ENCODE measurements at places on chromosomes 6 and 20.

DNA sequence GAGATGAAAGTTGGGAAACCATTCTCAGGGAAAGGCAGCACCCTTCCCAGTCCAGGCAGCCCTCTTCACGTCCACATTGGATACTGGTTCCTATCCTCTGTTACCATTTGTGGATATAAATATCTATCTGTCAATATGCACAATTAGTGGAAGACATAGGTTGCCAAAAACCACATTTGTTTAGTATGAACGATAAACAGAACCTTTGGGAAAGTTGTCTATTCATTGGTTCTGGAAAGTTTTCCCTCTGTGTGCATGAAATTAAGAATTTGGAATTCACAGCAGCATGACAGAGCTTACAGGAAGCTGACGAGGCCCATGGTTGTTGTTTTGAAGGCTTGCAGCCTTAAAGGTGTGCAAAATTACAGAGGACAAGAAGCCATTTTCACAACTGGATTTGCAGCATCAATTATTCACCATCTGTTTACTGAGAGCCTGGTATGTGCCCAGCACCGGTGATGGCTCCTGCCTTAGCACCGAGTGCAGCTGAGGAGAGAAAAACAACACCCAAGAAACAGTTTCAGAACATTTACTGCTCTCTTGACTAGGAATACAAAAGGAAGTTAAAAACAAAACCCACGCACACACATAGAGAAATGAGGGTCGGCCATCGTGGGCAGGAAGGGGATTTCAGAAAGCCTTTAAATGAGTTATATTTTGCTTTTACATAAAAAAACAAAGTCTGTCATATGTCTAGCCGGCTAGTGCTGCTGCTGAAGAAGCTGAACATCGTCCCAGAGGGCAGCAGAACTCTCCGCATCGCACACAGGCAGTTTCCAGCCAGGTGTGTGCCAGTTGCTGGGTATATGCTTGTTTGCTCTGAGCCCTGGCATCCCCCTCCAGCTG is 319.6 kb downstream of the FARS2 start:
- DNase-seq, result no peak

GRCh38 chr6:154606457-154606856 is 96.0 kb upstream of the CNKSR3 start:
- DNase-seq, result no peak

DNA sequence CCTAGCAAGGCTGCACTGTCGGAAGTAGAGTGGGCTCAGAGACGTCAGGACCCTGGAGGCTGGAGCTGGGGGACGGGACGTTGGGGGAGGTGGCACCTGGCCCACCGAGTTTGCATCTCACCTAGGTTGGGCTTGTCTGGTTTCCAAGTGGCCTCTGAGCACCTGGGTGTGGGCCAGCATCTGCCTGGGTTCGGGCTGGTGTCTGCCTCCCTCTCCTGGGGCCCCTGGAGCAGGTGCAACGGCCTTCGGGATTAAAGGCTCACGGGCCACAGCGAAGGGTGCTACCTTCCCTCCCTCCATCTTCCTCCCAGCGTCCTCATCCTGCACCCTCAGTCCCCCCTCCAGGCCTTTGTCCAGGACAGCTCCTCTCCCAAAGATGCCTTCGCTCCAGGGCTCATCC is 6.0 kb downstream of the HRH3 start:
- no peak for DNase-seq

DNA sequence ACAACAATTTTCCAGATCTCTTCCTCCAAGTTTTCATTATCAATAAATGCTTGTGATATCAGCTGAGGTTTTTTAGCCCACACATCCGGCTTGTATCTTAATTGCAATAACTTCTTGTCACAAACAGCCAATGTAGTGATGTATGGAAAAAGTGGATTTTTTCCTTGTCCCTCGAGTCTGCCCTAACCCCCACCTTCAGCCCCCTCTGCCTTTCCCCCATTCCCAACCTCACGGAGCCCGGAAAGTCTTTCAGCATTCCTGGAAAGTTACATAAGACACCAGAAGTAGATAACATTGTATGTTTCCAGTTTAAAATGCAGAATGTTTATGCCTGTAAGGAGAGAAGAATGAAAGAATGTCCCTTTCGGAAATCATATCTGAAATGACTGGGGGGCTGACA is 179.2 kb upstream of the PHACTR1 start:
- DNase-seq, result no peak

- DNase-seq, result no peak
These were observed 3.3 kb downstream of the MAPRE1 start for GRCh38 chr20:32823078-32823477.

DNA sequence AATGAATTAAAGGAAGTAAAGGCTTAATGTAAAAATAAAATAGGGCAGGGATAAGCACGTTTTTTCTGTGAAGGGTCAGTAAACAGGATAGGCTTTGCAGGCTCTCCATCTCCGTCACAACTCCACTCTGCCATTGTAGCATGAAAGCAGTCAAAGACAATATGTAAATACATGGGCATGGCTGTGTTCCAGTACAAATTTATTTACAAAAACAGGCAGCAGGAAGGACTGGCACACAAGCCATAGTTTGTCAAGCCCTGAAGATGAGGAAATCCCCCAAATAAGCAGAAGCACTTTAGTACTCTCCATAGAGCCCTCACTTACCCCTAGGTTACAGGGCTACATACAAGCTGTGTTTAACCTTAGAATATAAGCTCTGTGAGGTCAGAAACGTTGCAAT is 8.9 kb upstream of the FBXO9 start:
- DNase-seq, result no peak

DNA sequence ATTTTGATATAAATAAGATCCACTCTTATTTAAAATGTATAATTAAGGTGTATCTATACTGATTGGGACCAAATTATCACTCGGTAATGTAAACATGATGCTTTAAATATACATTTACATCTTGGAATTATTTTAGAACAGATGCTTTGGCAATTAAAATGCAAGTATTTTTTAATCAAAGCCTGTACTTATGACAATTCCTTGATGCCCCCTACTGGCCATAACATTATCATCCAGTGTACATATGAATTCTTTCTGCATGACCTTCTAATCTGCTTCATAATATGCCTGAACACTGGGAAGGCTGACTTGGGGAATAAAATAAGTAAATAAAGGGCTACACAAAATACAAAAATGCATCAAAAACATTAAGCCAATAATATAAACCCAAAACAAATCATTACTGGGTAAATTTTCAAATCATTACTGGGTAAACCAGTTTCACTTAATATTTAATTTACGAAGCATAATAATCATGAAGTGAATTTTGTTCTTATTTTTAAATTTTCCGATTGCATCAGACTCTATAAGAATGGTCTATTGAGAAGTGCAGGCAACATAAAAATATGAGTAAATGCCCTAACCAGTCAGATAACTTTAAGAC is 65.1 kb downstream of the CGA start:
- no peak for DNase-seq

DNA sequence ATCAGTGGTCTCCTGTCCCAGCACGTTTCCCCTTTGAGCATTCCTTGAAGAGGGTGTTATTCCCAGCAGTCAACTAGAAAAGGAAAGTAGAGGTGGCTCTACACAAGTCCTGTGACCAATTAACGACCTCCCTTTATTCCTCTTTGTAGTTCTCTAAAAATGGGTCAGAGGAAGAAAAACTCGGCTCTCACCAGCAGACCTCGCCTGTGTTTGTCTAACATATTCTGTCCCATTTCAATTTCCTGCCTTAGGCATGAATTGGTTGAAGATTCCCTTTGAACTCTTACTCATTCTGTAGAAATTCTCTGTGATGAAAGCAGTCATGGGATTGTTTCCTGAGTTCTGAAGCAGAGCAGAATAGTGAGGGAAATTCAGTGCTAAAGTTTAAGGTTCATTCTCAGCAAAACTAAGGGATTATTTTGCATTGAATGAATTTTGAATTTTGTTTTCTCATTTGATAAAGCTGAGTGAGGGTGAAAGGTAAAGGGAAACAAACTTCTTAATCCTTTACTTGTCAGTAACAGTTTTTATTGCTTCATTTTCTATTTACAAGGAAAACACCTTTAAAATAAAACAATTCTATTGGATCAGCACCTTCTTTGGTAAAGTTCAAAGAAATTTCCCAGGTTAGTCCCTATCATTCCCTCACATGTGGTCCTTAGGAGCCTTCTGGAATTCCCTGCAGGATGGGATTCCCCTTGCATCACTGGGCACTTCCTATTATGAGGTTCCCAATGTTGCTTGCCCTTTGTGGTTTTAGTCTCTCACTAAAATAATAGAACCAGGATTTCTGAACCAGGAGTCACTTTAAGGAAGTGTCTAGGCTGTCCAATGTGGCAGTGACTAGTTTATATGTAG is 105.8 kb downstream of the SLX4IP start:
- DNase-seq, result no peak

GRCh38 chr6:7628479-7628878 is 38.5 kb downstream of the SNRNP48 start:
- no peak for DNase-seq

DNA sequence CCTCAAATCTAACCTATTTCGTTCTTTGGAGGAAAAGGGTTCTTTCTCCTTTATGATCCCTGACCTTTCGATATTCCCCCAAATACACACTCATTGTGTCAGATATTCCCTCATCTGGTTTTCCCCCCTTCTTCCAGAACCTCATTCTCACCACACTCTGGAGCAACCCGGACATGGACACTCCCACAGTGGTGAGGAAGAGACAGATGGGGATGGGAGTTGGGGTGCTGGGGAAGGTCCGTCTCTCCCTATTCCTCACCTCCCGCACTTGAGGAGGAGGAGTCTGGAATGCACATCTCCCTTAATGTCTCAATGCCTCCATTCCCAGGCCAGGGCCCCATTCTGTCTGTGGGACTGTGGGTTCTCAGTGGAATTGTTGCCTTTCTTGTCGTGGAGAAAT is 1.3 kb downstream of the SLC39A7 start:
- DNase-seq, result no peak

GRCh38 chr20:32215729-32216128 is 8.0 kb downstream of the POFUT1 start:
- DNase-seq, result no peak

Measured in stimulated activated CD8-positive, alpha-beta memory T cell treated with anti-CD3 and anti-CD28 coated beads, Interleukin-4, amount 100 ng/mL, for 1 hour (primary cell).